Endothelial cell of umbilical vein (primary cell): ENCODE measurements at places on chromosomes 12 and 14. TPM values are rescaled to one million over a fixed set of nuclear protein-coding genes. Genes with fewer than 3 reads are reported as not detected.
A peak's percentile ranks its signal among the peaks of the same experiment; 100 is the strongest.

DNA sequence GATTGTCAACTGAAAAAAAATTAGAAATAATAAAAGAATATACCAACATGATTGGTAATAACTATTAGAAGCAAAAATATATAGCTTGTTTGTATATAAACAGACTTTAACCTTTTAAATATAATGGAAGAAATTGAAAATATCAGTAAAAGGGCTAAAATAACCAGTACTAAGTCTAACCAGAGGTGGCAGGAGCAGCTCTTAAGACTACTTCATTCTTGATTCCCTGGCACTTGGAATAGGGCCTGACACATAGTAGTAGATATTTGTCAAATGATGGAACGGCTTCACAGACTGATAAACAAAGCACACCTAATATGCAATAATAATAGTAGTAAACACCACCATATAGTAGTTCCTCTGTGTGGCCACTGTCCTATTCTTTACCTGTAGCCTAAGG, 9.4 kb downstream of the TMEM63C start:
- H3K36me3 ChIP-seq = no peaks in the 10 kb centered on the region
- H3K27me3 ChIP-seq = peaks cover 2% of the 10 kb centered on the region
- DNase-seq = no peak

DNA sequence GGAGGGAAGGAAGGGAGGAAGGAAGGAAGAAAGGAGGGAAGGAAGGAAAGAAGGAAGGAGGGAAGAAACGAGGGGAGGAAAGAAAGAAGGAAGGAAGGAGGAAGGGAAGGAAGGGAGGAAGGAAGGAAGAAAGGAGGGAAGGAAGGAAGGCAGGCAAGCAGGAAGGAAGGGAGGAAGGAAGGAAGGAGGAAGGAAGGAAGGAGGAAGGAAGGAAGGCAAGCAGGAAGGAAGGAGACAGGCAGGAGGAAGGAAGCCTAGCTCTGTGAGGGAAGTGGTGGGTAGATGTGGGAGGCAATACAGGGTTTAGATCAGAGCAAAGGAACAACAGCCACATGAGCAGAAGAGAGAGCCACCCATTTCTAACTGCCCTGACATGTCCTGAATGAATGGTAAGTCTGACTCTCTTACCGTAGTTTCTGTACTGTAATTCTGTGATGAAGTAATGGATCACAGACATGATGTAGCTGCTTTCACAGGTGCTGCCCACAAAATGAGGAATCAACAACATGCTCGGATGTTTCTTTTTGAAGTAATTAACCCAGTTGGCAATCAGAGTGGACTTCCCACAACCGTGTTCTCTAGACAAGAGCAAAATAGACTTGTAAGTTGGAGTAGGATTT, 24.4 kb upstream of the HSP90B1 start:
- H3K4me1 ChIP-seq = no peaks in the 10 kb centered on the region
- no peak overlapping the region for H3K4me3 ChIP-seq
- DNase-seq = no peak
- no peaks in the 10 kb centered on the region for H3K36me3 ChIP-seq

Gene KMT2D
- total RNA-seq = 106 and 120 TPM in 2 replicates

DNA sequence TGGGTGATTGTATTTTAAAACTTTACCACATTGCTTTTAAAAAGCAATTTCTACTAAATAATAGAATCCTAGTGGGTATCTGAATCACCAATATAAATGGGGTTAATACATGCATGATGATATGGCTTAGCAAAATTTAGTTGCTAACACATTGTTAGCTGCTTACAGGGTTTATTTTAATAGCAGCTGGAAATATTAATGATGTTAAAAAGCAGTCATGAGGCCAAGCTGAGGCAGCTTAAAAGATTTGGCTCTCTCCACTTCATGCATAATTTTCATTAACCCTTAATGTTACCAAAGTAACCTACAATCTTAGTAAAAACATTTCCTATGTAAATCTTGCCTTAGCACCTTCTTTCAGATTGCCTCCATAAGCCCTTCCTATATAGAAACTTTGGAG, 49.2 kb upstream of the CNOT2 start:
- no peak overlapping the region for H3K4me3 ChIP-seq
- H3K27me3 ChIP-seq = no peaks in the 10 kb centered on the region
- peaks cover 10% of the 10 kb centered on the region for H3K4me1 ChIP-seq
- H3K36me3 ChIP-seq = no peaks in the 10 kb centered on the region
- no peak for DNase-seq

DNA sequence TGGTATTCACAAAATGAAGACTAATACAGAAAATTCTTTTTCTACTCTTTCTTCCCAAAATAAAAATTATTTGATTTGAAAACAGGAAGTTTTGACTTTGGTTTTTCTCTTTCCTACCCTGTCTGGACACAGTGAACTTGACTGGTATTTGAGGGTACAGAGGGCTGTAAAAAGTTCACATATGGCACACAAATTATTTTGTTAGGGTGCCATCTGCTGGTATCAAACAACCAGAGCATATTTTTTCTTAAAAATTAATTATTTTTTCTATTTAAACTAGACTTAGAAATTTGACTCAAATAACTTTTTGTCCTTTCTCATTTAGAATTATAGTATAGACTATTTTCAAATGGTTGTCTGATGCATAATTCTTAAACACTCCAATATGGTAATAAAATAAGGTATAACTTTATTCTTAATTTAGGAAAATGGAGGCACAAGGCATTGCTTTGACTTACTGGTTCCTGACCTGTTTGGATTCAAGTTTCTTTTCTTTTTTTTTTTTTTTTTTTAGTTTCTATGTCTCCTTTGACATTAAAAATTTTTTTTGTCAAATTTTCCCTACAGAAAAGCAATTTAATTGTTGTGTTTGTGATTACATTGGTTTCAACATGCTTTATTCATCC, 390.6 kb downstream of the PRKD1 start:
- no peaks in the 10 kb centered on the region for H3K4me1 ChIP-seq
- peak; percentile 33 for DNase-seq
- no peaks in the 10 kb centered on the region for H3K36me3 ChIP-seq
- no peak overlapping the region for H3K27ac ChIP-seq
- no peak overlapping the region for H3K4me3 ChIP-seq

Gene PPM1H
- total RNA-seq = 4.9 and 7.2 TPM in 2 replicates

DNA sequence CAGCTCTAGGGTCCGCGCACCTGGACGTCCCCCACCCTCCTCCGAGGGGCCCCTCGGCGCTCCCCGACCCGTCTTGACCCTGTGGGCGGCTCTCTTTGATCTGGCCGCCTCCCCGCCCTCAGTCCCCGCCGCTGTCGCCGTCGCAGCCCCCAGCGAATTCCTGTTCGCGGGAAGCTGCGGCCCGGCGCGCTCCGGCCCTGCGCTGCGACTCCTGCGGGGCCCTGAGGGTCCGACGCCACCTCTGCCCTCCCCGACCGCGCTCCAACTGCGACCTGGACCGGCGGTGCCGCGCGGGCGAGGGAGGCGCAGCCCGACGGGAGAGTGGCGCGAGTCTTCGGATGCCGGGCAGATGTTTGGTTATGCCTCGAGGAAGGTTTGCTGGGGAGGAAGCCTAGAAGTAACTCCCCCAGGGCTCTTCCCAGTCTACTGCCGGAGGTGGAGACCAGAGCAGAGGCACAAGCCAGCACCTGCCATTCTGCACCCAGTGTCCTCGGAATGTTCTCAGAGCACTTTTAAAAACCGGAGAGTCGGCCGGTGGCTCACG, 440 bp upstream of the ISM2 start:
- DNase-seq = no peak
- peak overlapping the region; percentile 50 for H3K4me3 ChIP-seq
- H3K4me1 ChIP-seq = peaks cover 7% of the 10 kb centered on the region
- peaks cover 27% of the 10 kb centered on the region for H3K27me3 ChIP-seq
- H3K27ac ChIP-seq = no peak overlapping the region
